ENCODE measurements at places on chromosomes 2 and 18.

GRCh38 chr2:73163483-73164367 lies 38.6 kb upstream of the NOTO start:
- DNase-seq = peak; percentile 68

DNA sequence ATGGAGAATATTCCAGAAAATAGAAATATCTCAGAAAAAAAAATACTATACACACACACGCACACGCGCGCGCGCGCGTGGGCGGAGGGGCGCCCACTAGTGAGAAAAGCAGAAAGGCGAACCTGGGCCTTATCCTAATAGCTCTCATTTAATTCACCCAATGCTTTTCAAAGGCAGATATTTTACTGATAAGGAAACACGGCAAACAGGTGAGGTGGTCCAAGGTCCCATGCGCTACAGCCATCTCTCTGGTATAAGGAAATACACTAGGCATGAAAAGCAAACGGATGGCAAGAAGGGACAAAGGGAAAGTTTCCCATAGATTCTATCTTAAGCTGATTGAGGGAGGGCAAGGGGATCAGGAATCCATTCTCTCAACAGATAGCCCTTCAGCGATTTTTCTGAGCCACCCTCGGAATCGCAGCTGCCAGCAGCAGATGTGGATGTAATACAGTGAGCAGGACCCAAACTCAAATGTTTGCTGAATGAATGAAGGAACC lies 136.7 kb downstream of the TMEM247 start:
- DNase-seq = peak; percentile 17

GRCh38 chr2:121722479-121722878 lies 14.2 kb downstream of the NIFK start:
- no peak for DNase-seq

DNA sequence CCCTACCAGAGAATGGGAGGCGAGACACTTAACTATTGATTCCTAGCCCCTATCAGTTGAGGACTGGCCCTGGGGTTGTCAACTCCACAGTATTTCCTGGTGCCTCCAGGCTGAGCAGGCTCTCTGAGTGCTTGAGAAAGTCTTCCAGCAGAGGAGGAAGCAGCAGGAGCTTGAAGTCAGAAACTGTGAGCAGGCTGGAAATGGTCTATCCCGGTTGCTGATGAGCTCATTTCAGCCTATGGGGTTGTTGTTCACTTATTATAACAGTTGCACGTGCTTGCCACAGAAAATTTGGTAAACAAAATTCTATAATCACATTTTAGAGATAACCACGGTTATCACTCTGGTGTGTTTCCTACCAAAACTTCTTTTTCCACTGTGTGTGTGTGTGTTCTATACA lies 254.7 kb upstream of the THUMPD2 start:
- DNase-seq = no peak

DNA sequence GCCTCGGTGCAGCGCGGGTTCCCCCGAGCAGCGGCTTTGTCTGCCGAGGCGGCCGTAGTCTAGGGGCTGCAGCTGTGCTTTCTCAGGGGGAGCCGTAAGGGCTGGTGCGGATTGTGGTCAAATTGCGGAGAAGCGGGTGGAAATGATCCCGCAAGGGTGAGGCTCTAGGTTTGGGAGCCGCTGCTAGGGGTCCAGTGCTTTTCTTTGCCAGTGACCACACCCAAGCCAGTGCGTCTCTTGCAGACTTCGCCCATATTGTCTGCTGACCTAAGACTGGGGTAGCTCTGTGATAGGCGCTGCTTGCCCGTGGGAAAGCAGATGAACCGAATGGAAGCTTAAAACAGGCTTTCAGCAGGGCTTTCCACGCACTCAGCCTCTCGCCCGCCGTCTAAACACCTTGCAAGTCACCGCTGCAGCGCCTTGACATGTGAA lies 2.1 kb downstream of the DPYSL5 start:
- no peak for DNase-seq

- DNase-seq = no peak
These were observed 47.6 kb downstream of the G6PC2 start for GRCh38 chr2:168948621-168949212.

GRCh38 chr2:153499439-153499838 lies 20.9 kb upstream of the RPRM start:
- no peak for DNase-seq

Data from activated CD8-positive, alpha-beta memory T cell treated with anti-CD3 and anti-CD28 coated beads, Interleukin-2, amount 50 U/mL, for 4 hours (primary cell).